AG08396 (cell line): ENCODE measurements at places on chromosomes 6 and 20.

DNA sequence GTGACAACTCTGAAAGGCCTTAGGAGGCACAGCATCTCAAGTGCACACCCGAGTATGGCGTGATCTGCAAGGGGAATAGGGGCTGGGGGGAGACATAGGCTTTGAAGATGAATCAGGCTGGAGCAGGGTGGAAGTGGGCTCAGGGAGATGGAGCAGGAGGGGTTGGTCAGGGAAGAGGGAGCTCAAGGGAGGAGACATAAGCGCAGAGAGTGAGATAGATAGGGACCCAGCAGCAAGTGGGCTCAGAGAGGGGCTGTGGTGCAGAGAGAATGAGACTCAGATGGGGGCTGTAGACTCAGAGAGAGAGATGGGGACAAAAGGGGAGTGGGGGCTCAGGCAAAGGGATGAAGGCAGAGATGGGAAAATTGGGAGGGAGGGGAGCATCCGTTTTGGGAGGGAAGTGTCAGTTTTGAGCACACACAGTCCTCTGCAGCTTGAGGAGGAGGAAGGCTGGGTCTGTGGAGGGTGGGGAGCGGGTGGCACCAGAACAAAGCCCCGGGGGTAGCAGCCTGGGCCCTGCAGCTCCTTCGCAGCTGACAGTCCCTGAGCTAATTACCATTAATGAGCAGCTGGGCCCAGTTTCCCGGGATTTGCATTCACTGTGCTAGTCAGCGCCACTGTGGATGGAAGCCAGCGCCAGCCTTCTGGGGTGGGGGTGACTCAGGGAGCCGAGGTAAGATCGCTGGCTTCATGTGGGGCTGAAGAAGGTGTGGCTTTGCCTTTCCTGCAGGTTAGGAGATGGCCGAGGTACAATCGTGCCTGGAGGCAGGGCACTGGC lies 18.7 kb downstream of the SRXN1 start:
- DNase-seq: no peak

- no peak for DNase-seq
Observed at GRCh38 chr6:138370631-138371451, 6.9 kb upstream of the SMIM28 start.

DNA sequence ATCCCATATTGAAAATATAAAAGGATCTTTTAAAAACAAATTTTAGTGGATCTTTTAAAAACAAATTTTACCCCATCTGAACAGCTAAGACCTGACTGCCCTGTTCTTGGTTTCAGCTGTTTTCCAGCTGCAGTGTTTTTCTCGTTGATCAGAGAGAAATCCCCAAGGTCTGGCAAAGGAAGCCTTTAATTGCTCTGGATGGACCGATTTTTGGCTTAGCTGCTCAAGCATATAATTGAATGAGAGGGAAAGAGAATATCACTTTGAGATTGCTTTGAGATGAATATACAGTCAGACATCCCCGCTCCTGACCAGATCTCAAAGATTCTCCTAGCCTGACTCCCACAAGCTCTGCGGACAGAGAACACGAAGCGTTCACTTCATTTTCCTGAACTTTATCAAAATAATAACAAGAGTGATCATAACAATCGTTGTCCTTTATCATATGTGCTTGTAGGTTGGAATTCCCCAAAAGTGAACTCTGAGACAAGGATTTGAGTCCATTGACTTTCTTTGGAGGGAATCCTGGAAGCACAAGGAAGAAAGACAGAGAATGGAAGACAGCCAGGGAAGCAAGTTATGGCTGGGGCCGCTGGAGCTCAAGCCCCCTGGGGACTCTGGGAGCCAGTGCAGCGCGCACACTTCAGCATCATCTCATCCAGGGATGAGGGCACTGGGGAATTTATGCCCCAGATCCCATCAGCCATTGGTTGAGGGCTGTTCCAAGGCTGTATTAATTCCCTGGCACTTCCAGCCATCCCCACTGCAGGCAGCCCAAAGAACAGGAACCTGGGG lies 101.3 kb downstream of the SNX5 start:
- no peak for DNase-seq

DNA sequence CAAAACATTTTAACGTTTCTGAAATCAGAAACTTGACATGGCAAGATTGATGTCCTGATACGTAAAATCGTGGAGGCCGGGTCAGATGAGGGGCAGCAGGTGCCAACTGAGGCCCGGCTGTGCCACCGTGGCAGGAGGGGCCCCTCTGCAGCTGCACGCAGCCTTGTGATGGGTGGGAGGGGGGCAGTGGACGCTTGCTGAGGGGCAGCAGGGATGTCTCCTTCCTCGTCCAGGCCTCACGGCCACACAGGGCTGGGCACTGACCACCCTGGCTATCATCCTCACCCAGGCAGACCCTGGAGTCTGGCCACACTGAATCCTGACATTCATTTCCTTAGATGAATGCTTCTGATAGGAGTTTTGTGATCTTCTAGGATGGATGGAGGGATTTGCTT lies 114.7 kb downstream of the ERMARD start:
- DNase-seq: no peak

GRCh38 chr20:49969946-49970345 lies 12.8 kb upstream of the SNAI1 start:
- no peak for DNase-seq

- DNase-seq: no peak
Observed at GRCh38 chr6:21769968-21770367, 176.4 kb downstream of the SOX4 start.

DNA sequence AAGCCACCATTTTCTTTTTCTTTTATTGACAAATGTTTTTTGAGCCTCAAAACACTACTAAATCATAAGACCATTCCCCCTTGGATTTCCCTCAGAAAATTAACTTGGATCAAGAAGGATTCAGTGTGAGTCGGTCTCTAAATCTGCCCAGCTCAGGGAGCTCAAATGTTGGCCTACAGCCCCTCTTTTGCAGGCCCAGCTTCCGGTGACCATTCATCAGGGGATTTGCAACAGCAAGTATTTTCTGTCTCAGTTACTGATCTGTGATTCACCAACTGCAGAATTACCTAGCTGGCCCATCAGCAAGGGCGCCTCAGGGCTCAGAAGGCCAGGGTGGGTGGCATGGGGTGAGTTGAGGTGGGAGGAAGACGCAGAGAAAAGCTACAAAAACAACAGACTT lies 318.1 kb downstream of the CDC5L start:
- DNase-seq: no peak

- peak; percentile 66 for DNase-seq
Observed at GRCh38 chr20:34538671-34539123, 19.8 kb upstream of the MAP1LC3A start.

DNA sequence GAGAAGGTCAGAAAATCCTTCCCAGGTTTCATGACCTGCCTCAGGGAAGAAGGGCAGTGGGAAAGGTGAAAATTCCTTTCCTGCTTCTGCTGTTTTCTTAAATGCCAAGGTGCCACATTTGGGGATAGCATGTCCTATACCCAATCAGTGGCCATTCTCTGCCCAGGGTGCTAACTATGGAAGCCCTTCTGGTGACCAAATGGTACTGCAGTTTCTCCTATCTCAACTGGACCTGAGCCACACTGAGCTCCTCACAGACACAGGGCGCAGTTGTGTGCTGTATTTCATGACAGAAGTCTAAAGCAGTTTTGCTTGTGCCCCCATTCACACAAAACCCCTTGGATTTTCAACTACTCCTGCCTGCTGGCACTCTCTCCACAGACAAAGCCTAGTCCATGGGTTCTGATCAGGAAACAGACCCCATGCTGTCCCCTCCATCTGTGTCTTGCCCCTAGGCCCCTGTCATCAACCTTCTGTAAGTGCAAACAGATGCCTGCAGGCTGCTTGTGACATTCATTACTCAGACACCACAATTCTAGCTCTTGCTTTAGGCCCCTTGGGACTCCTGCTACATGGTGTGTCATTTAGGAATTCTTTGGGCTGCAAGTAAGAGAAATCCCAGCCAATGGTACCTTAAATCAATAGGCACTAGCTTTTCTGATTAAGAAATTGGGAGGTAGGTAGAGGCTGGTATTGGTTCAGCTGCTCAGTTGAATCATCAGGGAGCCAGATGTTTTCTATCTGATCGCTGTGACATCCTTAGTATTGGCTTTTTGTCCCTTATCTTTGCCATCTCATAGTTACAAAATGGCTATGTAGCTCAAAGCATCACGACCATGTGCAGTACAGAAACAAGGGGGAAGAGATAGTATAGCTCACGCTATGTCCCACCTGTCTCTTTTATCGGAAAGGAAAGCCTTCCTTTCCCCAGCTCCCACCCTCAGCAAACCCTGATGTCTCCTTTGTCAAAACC lies 147.8 kb downstream of the CD83 start:
- no peak for DNase-seq

- no peak for DNase-seq
Observed at GRCh38 chr6:6772751-6773150, 184.2 kb downstream of the LY86 start.

DNA sequence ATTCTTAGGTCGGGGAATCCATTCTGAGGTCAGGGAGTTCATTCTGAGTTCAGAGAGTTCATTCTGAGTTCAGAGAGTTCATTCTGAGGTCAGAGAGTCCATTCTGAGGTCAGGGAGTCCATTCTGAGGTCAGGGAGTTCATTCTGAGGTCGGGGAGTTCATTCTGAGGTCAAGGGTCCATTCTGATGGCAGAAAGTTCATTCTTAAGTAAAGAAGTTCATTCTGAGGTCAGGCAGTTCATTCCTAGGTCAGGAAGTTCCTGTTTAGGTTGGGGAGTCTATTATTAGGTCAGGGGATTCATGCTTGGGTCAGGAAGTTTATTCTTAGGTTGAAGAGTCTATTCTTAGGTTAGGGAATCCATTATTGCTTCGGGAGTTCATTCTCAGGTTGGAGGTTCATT lies 16.5 kb upstream of the NXT1 start:
- DNase-seq: no peak

DNA sequence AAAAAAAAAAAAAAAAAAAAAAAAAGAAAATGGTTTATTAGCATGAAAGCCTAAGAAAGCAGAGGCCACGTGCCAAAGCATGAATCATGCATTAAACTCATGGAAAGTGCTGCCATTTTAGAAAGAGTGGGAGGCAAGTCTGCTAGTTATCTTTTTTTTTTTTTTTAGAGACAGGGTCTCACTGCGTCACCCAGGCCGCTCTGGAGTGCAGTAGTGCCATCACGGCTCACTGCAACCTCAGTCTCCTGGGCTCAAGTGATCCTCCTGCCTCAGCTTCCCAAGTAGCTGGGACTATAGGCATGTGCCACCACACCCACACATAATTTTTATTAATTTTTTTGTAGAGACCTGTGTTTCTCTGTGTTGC lies 5.2 kb downstream of the VWA7 start:
- DNase-seq: no peak

DNA sequence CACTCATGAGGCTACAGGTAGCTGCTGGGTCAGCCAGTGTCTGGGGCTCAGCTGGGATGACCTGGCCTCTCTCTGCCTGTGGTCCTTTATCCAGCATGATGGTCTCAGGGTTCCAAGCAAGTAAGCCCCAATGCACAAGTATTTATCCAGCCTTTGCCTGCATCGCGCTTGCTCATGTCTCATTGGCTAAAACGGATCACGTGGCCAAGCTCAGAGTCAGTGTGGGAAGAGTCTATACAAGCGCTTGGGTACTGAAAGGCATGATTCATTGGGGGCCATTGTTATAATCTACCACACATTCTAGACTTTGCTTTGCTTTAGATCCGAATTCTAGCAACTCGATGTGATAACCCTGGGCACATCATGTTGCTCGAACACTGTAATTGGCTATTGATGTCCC lies 48.3 kb downstream of the PPP1R16B start:
- DNase-seq: no peak

DNA sequence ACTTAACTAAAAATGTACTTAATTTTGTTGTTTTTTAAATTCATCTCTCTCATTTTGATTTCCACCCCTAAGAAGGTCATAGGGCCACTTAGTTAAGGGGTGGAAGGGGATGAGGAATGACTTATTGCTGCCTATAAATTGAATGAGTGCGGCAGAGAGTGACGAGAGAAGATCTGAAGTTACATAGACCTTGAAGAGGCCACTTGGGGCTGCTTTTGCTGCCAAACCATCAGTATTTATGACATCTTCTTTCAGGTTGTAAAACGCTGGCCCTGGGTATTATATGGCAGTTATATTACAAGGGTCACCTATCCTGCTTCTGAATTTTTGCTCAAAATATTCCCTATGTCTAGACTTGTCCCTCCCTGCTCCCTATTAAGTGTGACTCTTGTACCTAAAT lies 119.6 kb upstream of the RIMS1 start:
- no peak for DNase-seq

GRCh38 chr20:8118760-8119159 lies 13.3 kb upstream of the PLCB1 start:
- DNase-seq: no peak
